ENCODE measurements at places on chromosomes 7 and 10.
A peak's percentile ranks its signal among the peaks of the same experiment; 100 is the strongest.

DNA sequence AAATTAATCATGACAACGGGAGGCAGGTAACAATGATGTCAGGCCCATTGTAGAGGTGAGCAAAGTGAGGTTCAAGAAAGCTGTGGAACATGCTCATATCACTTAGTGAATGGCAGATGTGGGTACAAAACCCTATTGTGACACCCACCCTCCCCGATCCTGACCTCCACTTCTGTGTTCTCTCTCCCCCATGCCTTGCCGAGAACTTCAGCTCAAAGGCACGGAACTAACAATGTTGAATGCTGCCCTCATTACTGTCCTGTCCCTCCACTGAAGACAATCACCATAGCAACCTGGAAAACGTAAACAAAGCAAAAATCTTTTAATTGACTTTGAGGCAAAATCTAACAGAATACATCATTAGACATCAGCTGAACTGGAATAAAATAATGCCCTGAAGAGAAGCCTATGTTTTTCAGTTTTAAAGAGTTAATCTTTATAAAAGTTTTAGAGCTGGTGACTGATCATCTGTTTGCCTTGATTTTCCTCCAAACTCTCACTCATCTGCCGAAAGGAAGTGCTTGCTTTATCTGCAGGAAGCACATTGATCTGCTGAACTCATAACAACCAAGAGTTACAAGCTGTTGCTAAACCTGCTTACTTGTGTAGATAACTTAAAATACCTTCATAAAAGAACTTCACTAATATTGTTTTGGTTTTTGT lies 133.6 kb downstream of the CUBN start:
- DNase-seq: peak; percentile 48

DNA sequence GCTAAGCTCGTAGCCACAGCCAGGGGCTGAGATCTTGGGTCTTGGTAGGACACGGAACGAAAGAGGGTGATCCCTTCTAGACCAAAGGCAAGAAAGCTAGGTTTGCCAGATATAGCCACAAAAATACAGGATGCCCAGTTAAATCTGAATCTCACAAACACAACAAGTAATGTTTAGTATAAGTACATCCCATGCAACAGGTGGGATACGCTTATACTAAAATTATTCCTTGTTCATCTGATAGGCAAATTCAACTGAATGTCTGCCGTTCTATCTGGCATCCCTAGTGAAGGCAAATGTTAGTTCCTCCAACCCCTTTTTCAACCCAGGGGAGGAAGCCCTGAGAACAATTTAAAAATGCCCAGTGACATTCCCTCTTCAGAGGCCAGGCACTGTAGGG lies 131.1 kb upstream of the MGMT start:
- no peak for DNase-seq

- no peak for DNase-seq
These were observed 51.5 kb downstream of the WDR37 start for GRCh38 chr10:1107679-1108078.

- DNase-seq: no peak
These were observed at the start of gene TBX20 for GRCh38 chr7:35253710-35254495. TSS of gene TBX20 (minus strand) at chr7:35254100. CDS start at chr7:35253620, 480 bp downstream.

GRCh38 chr10:33494694-33495265 lies 160.3 kb upstream of the NRP1 start:
- no peak for DNase-seq

DNA sequence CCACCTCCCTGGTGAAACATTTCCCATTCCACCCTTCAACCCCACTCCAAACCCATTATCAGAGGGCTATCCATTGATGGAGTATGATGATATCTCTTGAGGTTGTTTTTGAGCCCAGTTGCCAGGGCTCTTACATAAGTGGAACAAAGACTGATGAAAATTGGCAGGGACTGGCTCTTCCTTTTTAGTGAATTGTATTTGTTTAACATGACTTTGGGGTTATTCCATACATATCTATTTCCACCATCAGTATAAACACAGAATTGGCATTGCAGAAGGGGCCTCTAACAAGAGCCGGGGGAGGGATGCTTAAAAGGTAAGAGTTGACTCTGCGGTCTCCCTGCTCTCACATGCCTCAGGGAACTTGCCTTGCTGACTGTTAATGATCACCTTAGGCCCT lies 28.9 kb downstream of the FZD1 start:
- no peak for DNase-seq

GRCh38 chr7:2652736-2653060 lies 20.9 kb downstream of the TTYH3 start:
- DNase-seq: no peak

GRCh38 chr7:36614959-36615358 lies 109.3 kb downstream of the AOAH start:
- DNase-seq: no peak

- DNase-seq: no peak
These were observed 103.4 kb upstream of the FAM204A start for GRCh38 chr10:118445535-118445934.

DNA sequence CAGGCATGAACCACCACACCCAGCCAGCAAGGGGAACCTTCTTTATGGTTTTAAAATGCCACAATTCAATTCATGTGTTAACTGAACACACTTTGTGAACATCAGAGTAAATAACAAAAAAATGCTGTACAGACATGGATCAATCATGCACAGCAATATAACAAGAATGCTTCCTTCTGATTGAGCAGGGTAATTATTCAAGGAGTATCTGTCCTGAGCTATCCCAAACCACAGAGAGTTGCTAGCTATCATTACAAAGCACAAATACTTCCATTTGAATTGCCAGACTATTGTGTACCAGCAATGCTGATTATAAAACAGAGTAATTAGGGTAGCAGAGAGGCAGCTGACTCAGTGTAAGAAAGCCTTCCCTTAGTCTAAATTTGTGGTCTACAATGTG lies 11.3 kb upstream of the RHOBTB1 start:
- no peak for DNase-seq

- no peak for DNase-seq
These were observed 415.3 kb upstream of the SEMA3D start for GRCh38 chr7:85602196-85602595.

DNA sequence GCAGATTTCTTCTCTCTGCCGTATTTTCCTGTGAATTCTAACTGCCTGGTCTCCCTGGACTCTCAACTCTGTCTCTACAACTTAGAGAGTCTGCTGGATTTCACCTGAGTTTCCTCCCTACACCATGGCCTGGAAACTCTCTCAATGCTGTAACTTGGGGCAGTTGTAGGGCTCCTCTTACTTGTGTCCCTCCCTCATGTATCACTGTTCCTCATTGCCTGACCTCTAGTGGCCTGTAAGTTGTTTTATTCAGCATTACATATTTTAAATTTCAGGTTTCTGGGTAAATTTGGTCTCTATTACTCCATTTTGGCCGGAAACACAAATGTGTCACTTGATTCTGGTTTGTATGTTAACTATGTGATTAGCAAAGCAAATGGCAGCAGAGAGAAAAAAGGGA lies 70.9 kb downstream of the DYNC1I1 start:
- DNase-seq: no peak

- no peak for DNase-seq
These were observed 23.1 kb downstream of the PLPP4 start for GRCh38 chr10:120480065-120480600.

DNA sequence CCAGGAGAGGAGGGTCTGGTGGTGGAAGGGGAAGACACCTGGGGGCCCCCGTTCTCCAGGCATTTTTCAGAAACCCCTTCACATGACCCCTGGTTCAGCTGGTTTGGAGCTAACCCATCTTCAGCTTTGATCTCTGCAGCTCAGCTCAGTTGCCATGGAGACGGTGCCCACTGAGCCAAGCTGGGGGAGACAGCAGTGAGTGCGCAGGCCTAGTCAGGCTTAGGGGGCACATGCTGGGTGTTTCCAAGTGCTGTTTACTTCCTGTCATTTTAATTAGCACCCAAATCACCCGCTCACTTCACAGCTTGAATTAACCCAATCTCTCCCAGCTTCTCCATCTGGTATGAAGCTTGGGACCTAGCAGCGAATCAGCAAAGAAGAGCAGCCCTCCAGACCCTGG lies 9.0 kb downstream of the SPOCK2 start:
- DNase-seq: peak; percentile 87

GRCh38 chr7:42639930-42640329 lies 271.9 kb downstream of the C7orf25 start:
- no peak for DNase-seq

DNA sequence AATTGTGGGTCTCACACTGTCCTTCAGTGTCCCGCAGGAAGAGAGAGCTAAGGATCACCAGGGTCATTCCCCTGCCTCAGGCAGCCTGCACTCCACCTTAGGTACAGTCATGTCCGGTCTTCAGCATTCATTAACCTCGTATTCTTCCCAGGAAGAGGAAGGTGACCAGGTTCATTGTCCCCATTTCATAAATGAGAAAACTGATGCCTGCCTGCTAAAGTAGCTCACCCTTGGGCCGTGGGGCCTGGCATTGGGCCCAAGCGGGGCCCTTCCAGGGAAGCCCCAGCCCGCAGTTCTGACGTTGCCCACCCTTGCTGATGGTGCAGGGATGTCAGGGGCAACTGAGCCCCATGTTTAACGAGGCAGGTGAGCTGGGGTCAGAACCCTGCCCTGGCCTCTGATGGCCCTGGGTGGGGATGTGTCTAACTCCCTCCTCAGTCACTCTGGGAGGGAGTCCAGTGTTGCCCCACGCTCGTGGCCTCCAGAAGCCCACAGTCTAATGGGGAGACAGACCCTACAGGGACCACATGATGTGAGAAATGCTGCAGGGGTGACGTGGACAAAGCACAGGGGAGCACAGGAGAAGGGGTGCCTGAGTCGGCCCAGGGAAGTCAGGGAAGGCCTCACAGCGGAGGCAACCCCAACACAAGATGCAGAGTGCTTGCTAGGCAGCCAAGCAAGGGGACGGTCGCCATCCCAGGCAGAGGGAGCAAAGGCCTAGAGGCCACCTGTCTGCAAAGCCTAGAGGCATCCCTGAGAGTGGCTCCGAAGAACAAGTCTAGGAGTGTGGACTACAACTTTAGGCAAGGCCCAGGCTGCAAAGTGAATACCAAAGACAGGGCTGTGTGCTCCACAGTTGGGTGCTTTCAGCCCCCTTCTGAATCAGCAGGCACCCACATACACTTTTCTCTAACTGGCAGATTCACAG lies 25.1 kb downstream of the DDIT4 start:
- DNase-seq: no peak

DNA sequence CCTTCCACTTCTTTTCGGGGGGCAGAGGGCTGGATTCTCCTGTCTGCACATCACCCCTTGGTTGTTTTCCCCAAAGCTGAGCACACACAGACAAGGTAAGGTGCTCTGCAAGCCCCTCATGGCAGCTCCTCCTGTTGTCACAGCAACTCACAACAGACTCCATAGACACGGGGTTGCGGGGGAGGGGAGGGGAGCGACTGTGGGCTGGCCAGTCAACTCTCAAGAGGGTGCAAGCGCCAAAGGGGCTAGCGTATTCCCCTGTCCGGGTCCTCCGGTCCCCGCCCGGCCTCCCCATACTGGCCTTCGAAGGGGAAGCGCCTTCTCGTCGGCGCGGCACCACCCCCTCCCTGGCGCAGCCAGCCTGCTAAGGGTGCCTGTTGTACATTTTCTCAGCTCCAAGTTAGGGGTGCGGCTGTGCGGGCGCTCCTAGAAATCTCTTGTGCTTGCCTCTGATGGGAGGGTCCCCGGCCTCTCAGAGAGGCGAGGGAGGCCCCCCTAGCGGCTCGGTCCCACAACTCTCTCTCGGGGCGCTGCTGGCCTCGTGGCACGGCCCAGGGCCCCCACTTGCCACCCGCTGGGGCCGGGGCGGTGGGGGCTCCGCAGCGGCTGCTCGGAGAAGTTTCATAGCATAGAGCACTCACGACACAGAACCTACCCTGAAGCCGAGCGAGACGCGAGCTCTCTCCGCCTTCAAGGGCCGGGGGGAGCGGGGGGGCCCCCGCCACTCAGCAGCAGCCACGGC lies 498 bp downstream of the RHOBTB1 start:
- no peak for DNase-seq

DNA sequence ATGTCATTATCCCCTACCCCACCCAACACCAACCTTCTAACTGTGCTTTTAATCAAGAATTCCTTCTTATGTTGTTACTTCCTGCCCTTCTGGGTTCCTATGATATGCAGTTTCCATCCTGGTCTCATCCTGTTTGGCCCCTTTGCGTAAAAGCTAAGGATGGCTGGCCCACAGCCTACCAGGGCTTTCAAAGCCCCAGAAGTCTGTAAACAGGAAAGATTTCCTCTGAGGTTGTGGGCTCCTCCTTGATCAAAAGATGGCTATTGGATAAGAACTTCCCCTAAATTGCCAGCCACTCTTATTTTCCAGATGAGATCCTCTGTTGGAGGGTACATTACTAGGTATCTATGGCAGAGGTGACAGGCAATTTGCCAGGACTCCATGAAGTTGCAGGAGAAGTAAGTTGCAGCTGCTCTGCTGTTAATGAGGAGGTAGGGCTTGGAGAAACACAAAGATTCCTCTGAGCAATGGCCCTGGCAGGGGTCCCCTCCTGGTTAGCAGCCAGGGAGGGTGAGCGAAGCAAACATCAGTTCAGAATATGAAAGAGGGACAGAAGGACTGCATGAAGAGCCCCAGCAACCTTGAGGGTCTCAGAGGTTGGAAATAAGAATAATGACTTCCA lies 32.1 kb downstream of the NRP1 start:
- DNase-seq: no peak

- no peak for DNase-seq
These were observed 7.6 kb downstream of the NFKB2 start for GRCh38 chr10:102403115-102403514.

GRCh38 chr7:1817061-1817712 lies 147.1 kb downstream of the ELFN1 start:
- no peak for DNase-seq

GRCh38 chr10:9811601-9812000 lies 1206.1 kb upstream of the CELF2 start:
- DNase-seq: no peak

DNA sequence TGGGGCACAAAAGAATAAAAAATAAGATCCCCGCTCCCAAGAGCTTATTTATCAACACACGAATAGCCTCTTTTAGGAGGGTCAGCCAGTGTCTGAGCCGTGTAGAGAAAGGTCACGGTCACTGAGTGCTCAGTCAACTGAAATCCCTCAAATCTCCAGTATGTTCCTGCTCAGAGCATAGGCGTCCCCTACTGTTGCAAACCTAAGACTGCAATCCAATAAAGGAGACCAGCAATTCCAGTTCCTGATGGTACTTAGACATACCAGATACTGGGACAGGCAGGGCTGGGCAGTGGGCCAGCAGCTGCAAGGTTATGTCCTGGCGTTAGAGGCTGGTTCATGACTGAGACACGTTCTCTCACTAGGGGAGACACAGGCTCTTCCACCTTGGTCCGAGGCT lies 93.6 kb downstream of the CACNB2 start:
- DNase-seq: no peak

- DNase-seq: no peak
These were observed 102.1 kb downstream of the PPP1R17 start for GRCh38 chr7:31788883-31789680.

GRCh38 chr10:59903871-59904270 lies 2.5 kb downstream of the CCDC6 start:
- no peak for DNase-seq

DNA sequence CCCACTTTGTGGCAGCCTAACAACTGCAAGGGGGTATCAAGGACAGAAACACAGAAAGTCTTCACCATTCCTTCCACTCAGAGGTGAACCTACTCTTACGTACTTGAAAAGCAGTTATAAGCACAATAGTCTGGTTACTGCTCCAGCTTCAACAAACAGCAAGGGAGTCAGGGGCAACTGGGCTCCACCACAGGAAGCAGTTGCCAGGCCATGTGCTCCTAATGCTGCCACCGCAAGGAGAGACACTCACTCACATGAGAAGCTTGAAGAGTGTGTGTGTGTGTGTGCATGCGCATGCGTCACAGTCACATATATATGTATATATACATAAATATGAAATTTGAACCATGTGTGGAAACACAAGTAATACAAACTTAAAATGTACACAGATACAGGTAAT lies 65.5 kb downstream of the GRB10 start:
- DNase-seq: no peak
